ENCODE measurements at places on chromosomes 6 and 20. TPM values are rescaled to one million over a fixed set of nuclear protein-coding genes. Genes with fewer than 3 reads are reported as not detected.

Gene TSHZ2
- 15.3 TPM for total RNA-seq

Gene LST1
- total RNA-seq = not detected

Gene TMC2
- not detected for total RNA-seq

Gene LY6G6D
- total RNA-seq = not detected

Gene WFDC5
- not detected for total RNA-seq

Gene ZSCAN23
- total RNA-seq = 0.94 TPM

Gene GRM1
- total RNA-seq = under 0.01 TPM

Gene LY6G5C
- total RNA-seq = not detected

Gene ASIP
- total RNA-seq = not detected

Gene TAAR2
- not detected for total RNA-seq

Gene RBBP8NL
- not detected for total RNA-seq

Gene APOBEC2
- not detected for total RNA-seq

Gene DEFB124
- not detected for total RNA-seq

Gene SAMD5
- 0.08 TPM for total RNA-seq

Gene GSTA1
- not detected for total RNA-seq

Gene XKR7
- total RNA-seq = not detected

Gene EDN1
- total RNA-seq = 2.3 TPM

Gene FOXA2
- total RNA-seq = not detected

Gene MYBL2
- 3.6 TPM for total RNA-seq

Gene AIF1
- not detected for total RNA-seq

Gene NOX3
- total RNA-seq = not detected

Gene FGD2
- not detected for total RNA-seq

Gene TRPC4AP
- total RNA-seq = 41.1 TPM

Gene DHX16
- 46.2 TPM for total RNA-seq

Gene PFDN6
- total RNA-seq = 30.9 TPM

Gene SLC17A2
- total RNA-seq = not detected

Gene TNFRSF6B
- 7.8 TPM for total RNA-seq

Gene COL11A2
- total RNA-seq = 0.08 TPM

Gene NHSL1
- 3.5 TPM for total RNA-seq

Gene SLC16A10
- not detected for total RNA-seq
